ENCODE measurements at places on chromosomes 1 and 21. TPM values are rescaled to one million over a fixed set of nuclear protein-coding genes. Genes with fewer than 3 reads are reported as not detected.

- H3K36me3 ChIP-seq = no peaks in the 10 kb centered on the region
- H3K27me3 ChIP-seq = no peaks in the 10 kb centered on the region
- H3K27ac ChIP-seq = no peak overlapping the region
- H3K4me1 ChIP-seq = no peaks in the 10 kb centered on the region
- DNase-seq = no peak
- H3K4me3 ChIP-seq = no peak overlapping the region
These were observed 244.6 kb upstream of the MAP1LC3C start for GRCh38 chr1:242243472-242243871.

GRCh38 chr1:114107474-114108435, 45.9 kb downstream of the SYT6 start:
- H3K36me3 ChIP-seq = no peaks in the 10 kb centered on the region
- no peaks in the 10 kb centered on the region for H3K27me3 ChIP-seq
- H3K27ac ChIP-seq = no peak overlapping the region
- no peaks in the 10 kb centered on the region for H3K4me1 ChIP-seq
- no peak for DNase-seq

DNA sequence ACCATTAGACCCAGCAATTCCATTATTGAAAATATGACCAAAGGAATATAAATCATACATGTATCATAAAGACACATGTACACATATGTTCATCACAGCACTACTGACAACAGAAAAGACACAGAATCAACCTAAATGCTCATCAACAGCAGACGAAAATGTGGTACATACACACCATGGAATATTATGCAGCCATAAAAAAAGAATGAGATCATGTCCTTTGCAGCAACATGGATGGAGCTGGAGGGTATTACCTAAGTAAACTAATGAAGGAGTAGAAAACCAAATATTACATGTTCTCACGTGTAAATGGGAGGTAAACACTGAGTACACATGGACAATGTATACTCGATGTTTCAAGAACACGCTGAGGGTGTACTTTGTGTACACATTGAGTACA, 15.9 kb downstream of the AKT3 start:
- no peak overlapping the region for H3K4me3 ChIP-seq
- DNase-seq = no peak
- peaks cover 2% of the 10 kb centered on the region for H3K36me3 ChIP-seq

DNA sequence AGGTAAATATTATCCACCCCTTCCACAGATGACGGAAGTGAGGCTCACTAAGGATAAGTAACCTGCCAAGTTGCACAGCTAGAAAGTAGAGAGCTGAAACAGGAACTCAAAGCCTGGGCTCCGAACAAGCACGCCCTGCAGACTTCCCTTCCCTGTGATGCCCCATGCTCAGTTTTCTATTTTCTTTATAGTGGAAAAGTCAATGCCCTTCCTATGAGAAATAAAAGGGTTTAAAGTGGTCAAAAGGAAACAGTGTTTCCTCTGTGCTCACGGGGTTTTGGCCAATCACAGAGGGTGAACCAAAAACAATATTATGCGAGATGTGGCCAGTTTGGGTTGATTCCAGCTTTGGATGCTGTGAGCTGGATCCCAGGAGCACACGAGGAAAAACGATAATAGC, 44.5 kb downstream of the DDR2 start:
- DNase-seq = no peak
- no peak overlapping the region for H3K4me3 ChIP-seq
- H3K4me1 ChIP-seq = peaks cover 57% of the 10 kb centered on the region
- no peaks in the 10 kb centered on the region for H3K27me3 ChIP-seq

GRCh38 chr1:117633936-117634335, 28.1 kb downstream of the TENT5C start:
- H3K27ac ChIP-seq = no peak overlapping the region
- no peak overlapping the region for H3K4me3 ChIP-seq
- no peaks in the 10 kb centered on the region for H3K36me3 ChIP-seq
- no peak for DNase-seq

GRCh38 chr1:162187687-162188276, 118.3 kb downstream of the NOS1AP start:
- DNase-seq = peak; percentile 29
- H3K4me1 ChIP-seq = peaks cover 14% of the 10 kb centered on the region
- H3K4me3 ChIP-seq = no peak overlapping the region
- H3K36me3 ChIP-seq = no peaks in the 10 kb centered on the region

DNA sequence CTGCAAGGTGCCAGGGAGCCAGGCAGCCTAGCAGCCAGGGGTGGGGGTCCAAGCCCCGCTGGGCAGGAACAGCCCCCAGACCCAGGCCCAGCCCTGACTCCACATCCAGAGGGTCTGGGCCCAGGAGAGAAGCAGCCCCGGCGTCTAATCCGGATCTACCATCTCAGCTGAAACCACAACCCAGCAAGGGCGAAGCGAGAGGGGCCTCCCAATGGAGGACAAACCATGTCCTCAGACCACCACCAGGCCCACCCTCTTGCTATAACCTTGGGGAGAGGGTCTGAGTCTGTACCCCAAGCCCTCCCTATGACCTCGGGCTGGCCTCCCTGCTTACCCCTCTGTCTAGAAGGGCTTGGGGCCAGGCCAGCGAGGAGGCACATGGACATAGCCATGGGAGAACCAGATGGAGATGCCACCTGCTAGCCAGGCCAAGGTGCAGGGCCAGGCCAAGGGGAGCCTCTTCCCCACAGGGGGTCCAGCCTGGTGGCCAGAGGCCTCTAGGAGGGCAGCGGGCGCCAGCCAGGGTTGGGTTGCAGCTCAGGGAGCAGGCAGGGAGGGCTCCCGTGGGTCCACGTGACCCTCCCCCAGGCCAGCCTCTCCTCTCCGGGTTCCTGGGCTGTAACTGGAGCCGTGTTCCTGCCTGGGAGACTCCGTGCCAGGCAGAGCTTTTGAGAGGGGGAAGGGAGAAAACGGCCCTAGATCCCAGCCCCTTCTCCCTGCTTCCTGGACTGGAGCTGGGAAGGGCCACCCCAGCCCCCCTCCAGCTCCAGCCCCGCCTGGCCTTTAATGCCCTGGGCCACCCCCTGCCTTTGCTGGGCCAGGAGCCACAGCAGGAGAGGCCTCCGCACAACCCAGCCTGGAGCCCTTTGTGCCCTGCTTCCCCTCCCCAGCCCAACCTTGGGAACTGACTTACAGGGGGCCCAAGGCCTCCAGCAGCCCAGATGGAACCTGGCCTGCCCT, 2.5 kb downstream of the WNT9A start:
- H3K27ac ChIP-seq = peak overlapping the region; percentile 4
- no peak for DNase-seq
- H3K27me3 ChIP-seq = no peaks in the 10 kb centered on the region
- H3K4me1 ChIP-seq = peaks cover 10% of the 10 kb centered on the region
- H3K4me3 ChIP-seq = no peak overlapping the region

- H3K4me3 ChIP-seq = no peak overlapping the region
- H3K27me3 ChIP-seq = no peaks in the 10 kb centered on the region
These were observed 29.4 kb downstream of the SPATA17 start for GRCh38 chr1:217660353-217661062.

DNA sequence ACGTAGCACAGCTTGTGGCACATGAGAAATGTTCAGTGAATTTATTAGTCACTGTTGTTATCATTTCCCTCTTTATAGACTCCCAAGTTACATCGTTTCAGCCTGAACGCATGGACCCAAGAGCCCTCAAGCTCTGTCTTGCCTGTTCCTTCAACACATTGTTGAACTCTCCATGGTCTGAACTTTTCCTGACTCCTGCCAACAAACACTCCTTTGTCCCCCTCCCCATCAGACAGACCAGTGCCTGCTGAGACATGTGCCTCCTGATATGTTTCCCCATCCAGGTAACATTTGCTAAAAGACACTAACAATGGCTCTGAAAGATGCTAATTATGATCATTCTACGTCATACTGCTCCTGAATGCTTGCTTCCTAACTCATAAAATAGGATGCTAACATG, 108.7 kb upstream of the NFIA start:
- no peaks in the 10 kb centered on the region for H3K4me1 ChIP-seq
- DNase-seq = no peak

DNA sequence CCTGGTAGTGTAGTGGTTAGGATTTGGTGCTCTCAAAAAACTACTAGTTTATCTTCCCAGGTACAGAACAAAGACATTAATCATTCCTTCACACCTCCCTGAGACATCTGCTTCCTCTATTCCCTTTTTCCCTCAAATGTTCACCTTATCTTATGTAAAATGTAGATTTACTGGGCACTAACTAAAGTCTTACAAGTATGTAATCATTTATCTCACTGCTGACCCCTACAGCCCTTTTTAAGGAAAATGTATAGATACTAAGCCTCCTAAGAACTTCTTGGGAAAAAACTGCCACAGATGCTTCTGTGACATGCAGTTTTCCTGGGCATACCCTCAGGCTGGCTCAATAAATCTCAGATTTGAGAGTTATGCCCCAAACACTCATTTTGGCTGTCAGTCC, 50.8 kb upstream of the NEK7 start:
- H3K27me3 ChIP-seq = no peaks in the 10 kb centered on the region
- DNase-seq = no peak
- no peaks in the 10 kb centered on the region for H3K4me1 ChIP-seq
- H3K27ac ChIP-seq = no peak overlapping the region
- H3K36me3 ChIP-seq = no peaks in the 10 kb centered on the region

The NGF gene
- 20.4 TPM for total RNA-seq

The CD34 gene
- total RNA-seq = 38.5 TPM

The CR1L gene
- not detected for total RNA-seq

The CASZ1 gene
- total RNA-seq = 3.9 TPM

The LCE2C gene
- not detected for total RNA-seq

The VTCN1 gene
- total RNA-seq = not detected

All from tibial nerve (tissue), 4 donors.